ENCODE measurements at places on chromosomes 4 and X. TPM values are rescaled to one million over a fixed set of nuclear protein-coding genes. Genes with fewer than 3 reads are reported as not detected.

- DNase-seq, result no peak
These were observed 326.5 kb downstream of the TEX13C start for GRCh38 chrX:125646195-125646594.

DNA sequence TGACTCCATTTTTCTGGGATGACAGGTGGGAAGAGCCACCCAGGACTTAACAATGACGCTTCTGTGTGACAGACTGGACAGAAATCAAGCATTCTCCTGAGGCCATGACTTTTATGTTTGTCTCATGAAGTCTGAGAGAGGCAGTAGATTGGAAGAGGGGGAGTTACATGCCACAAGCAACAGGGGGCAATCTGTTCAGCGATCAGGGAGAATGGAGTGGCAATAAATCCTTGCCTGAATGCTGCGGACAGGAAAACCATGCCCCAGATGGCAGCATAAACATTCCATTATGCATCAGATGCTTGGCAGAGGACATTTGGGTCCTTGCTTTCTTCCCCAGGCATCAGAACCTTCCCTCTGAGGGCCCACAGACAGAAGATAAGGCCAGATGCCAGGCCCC, 312.4 kb upstream of the DIPK2B start:
- no peak for DNase-seq

- DNase-seq, result no peak
These were observed 12.7 kb upstream of the HPF1 start for GRCh38 chr4:169770416-169770815.

- DNase-seq, result no peak
These were observed 25.6 kb upstream of the SMIM10L2A start for GRCh38 chrX:135396109-135396508.

WNK3 gene
- total RNA-seq, result 0.46 TPM

DNA sequence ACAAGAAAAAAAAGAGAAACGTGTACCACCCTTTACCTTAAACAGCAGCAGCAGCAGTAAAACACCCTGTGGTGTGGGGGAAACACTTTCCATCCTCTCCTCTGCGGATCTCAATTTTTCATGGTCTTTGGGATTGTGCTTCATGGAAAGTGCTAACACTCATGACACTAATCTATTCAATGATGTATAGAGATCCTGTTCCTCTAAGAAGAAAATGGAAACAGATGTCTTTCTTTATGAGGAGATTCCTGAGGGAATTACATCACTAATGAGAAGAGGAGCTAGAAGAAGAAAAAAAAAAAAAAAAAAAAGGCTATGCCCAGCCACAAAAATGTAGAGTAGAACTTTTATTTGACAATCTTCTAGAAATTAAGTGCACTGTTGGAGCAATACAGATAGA, 62.9 kb upstream of the NDST3 start:
- DNase-seq, result no peak

CCKAR gene
- total RNA-seq, result not detected
